ENCODE measurements at places on chromosomes 2 and 18.

DNA sequence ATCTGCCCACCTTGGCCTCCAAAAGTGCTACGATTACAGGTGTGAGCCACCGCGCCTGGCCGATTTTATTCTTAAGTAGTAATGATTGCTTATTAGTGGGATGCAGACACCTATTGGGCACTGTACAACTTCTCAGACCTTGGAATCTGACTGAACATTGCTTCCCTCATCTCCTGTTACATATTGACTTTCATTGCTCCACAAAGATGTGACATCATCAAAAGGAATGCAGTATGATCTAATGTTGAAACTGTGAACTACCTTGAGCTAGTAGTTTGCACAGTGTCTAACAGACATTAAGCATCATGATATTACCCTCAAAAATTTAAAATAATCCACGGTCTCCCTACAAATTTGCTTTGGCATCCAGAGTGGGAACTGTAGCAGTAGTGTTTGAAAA, 109.8 kb upstream of the SIX2 start:
- DNase-seq: no peak

GRCh38 chr2:37295469-37296073, 29.1 kb downstream of the PRKD3 start:
- DNase-seq: no peak

DNA sequence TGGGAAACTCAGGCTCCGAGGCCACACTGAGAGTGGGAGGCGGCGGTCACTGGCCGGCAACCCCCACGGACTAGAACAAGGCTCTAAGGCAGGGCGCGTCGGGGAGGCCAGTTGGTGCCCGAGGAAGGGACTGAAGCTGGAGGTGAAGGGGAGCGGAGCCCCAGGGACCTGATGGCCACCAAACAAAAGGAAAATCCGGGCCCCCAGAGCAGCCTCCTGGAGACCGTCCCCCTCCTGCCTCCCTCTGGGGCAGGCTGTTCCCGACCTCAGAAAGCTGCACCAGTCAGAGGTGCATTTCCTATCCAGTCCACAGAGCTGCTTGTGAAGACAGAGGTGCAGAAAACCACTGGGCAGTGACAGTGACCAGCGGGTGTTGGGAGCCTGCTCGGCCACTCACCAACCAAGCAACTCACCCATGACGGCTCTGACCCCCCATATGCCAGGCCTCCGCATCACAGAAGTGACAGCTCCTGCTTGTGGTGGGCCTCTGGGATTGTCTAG, 172.7 kb downstream of the TWIST2 start:
- no peak for DNase-seq

- no peak for DNase-seq
Measured at GRCh38 chr18:60448487-60449267, 76.1 kb upstream of the MC4R start.

DNA sequence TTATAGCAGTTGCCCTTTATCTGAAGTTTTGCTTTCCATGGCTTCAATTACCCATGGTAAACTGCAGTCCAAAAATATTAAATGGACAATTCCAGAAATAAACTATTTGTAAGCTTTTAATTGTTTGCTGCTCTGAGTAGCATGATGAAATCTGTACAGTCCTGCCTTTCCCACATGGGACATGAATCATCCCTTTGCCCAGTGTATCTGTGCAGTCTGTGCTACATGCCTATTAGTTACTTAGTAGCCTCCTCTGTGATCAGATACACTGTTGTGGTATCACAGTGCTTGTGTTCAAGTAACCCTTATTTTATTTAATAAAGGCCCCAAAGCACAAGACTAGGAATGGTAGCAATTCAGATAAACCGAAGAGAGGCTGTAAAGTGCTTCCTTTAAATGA, 810.6 kb upstream of the PIK3C3 start:
- no peak for DNase-seq

DNA sequence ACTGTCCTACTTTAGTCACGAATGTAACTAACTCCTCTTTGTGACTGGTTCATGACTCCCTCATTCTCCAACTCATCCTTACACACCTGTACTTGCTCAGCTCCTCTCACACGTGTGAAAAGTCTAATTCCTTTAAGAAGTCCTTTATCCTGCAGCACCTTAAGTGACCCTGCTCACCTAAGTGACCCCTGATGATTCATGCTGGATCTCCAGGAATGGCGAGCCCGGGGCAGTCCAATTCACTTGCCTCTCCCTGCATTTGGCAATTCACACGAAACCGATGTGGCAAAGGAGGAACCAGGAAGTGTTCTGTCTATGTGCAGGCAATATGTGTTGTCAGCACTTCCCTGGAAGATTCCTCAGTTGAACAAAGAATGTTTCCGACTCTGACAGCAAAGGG, 189.8 kb upstream of the NABP1 start:
- no peak for DNase-seq

- DNase-seq: no peak
Measured at GRCh38 chr2:150327564-150328489, 159.6 kb downstream of the RND3 start.

- DNase-seq: no peak
Measured at GRCh38 chr2:238439917-238440316, 13.2 kb downstream of the ASB1 start.

DNA sequence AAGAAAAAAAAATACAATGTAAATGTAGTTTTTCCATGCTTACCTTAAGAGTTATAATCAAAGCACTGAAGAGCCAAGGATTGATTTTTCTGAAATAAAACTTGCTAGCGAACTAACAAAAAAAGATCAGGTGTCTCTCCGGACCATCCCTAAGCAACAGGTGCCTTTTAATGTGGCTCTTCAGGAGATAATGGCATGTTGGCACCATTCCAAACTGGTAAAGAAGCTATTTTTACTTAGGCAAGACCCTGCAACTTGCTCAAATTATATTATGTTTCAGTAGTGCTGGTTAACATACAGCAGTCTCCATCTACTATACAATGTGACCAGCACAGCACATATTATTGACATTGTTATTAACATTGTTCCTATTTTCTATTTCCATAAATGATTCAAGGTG, 2.3 kb upstream of the GCC2 start:
- no peak for DNase-seq

- DNase-seq: no peak
Measured at GRCh38 chr18:73677450-73677849, 470.2 kb downstream of the FBXO15 start.
